Activated CD4-positive, alpha-beta T cell treated with anti-CD3 and anti-CD28 coated beads, Interleukin-2, amount 10 ng/mL, durations not matched to agents 24 days and 14 days (primary cell): ENCODE measurements at places on chromosomes 2 and 18. TPM values are rescaled to one million over a fixed set of nuclear protein-coding genes. Genes with fewer than 3 reads are reported as not detected.

The MARCO gene
- total RNA-seq = not detected in 2 replicates

The PPP4R1 gene
- total RNA-seq = 52.8 and 56.0 TPM in 2 replicates

The ITGA4 gene
- total RNA-seq = 106 and 109 TPM in 2 replicates

The IL36B gene
- not detected in 2 replicates for total RNA-seq

The ZC3H6 gene
- total RNA-seq = 4.9 and 6.2 TPM in 2 replicates
